ENCODE measurements at places on chromosomes 1 and 21.

GRCh38 chr1:67441183-67441582 lies 11.0 kb upstream of the SERBP1 start:
- peak; percentile 35 for DNase-seq

DNA sequence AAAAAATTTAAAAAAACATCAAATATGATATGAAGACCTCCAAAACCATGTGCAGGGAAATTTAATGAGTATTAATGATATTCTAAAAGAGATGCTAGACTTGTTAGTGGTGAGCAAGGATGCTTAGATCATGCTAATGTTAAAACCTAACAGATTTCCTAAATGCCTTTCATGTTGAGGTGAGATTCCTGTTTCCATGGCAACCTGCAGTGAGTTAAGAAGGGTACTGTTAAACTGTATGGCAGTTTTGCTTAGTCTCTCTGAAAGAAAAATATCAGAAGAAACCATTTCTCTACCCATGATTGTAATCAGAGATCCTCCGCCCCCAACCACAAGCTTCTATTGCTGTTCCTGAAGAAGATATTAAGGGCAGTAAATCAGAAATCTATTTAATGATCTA lies 321.6 kb upstream of the LRRC7 start:
- no peak for DNase-seq

GRCh38 chr1:168320149-168320548 lies 39.5 kb downstream of the TBX19 start:
- no peak for DNase-seq

DNA sequence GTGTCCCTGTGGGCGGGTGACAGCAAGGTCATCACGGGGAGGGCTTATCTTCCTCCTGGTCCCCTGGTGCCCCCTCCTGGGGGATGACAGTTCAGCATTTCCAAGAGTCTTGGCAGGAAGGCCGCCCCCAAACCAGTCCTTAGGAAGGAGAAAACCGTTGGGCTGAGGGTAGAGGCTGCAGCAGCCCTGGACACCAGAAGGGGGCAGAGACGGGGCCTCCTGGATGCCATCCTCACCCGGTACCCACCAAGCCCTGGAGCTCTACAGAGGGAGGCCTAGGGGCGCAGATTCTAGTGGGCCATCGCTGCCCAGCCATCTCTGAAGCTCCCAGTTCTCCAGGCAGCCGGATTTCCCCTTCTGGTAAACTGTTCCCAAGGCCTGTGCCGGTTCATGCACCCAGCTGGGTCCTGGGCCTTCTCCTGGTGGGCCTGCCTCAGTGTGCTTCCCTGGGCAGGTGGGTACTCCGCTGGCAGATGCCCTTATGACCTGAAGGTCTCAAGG lies 14.8 kb upstream of the ZNF669 start:
- DNase-seq, result peak; percentile 81

DNA sequence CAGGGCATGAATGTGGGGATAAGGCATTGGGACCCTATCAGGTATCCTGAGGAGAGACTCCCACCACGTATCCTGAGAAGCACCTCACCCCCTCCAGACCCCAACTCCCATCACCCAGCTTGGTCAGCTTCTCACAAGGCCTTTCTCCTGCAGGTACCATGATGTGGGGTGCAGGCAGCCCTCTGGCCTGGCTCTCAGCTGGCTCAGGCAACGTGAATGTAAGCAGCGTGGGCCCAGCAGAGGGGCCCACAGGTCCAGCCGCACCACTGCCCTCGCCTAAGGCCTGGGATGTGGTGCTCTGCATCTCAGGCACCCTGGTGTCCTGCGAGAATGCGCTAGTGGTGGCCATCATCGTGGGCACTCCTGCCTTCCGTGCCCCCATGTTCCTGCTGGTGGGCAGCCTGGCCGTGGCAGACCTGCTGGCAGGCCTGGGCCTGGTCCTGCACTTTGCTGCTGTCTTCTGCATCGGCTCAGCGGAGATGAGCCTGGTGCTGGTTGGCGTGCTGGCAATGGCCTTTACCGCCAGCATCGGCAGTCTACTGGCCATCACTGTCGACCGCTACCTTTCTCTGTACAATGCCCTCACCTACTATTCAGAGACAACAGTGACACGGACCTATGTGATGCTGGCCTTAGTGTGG lies 1.3 kb downstream of the GPR3 start:
- no peak for DNase-seq
